ENCODE measurements at places on chromosomes 6 and 20. TPM values are rescaled to one million over a fixed set of nuclear protein-coding genes. Genes with fewer than 3 reads are reported as not detected.

The TMEM74B gene
- total RNA-seq, result 2.7 TPM

The PPP1R16B gene
- total RNA-seq, result 7.1 TPM

The MLIP gene
- total RNA-seq, result 5.0 TPM

The CENPW gene
- total RNA-seq, result 3.7 TPM

The DNPH1 gene
- 64.1 TPM for total RNA-seq

The NKX2-2 gene
- not detected for total RNA-seq

The BANF2 gene
- not detected for total RNA-seq

The FNDC1 gene
- total RNA-seq, result 16.2 TPM

The POPDC3 gene
- total RNA-seq, result 4.7 TPM

The PARD6B gene
- 50.8 TPM for total RNA-seq

The MEA1 gene
- total RNA-seq, result 51.4 TPM

The NHLRC1 gene
- 3.2 TPM for total RNA-seq

The C20orf202 gene
- total RNA-seq, result 0.47 TPM

Measured in metanephros (tissue), 2 donors.